ENCODE measurements at places on chromosomes 11 and 22.

DNA sequence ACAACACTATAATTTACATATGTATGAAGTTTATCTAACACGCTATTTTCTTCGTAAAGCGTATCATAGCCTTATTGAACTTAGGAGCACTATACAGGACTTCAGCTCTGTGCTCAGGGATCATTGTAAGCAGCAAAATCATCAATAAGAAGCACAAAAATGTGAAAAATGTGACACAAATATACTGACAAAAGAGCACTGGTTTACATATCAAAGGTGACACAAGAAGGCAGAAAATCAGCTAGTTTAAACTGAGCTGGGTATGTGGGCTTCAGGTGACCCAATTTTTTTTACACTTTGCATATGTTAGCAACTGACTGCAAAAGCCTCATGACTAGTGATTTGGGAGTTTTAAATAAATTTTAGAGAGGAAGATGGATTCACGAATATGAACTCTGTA lies 215.2 kb upstream of the CHORDC1 start:
- DNase-seq: no peak

DNA sequence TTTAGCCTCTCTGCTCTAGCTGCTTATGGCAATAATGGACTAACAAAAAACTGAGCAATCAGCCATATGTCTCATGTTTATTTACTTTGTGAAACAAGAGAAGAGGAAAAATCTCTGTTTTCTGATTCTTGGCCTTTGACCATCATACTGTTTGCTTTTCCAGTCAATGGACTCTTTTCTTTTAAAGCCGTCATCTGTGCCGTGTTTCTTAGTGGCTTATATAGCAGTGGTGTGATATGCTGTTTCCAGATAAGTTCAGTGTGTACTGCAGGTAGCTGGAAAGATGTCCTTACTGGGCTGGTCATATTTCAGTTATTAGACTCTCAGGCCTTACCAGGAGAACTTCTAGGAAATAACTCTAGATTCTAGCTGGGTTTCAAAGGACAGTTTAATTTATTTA lies 33.6 kb upstream of the TECTA start:
- no peak for DNase-seq

DNA sequence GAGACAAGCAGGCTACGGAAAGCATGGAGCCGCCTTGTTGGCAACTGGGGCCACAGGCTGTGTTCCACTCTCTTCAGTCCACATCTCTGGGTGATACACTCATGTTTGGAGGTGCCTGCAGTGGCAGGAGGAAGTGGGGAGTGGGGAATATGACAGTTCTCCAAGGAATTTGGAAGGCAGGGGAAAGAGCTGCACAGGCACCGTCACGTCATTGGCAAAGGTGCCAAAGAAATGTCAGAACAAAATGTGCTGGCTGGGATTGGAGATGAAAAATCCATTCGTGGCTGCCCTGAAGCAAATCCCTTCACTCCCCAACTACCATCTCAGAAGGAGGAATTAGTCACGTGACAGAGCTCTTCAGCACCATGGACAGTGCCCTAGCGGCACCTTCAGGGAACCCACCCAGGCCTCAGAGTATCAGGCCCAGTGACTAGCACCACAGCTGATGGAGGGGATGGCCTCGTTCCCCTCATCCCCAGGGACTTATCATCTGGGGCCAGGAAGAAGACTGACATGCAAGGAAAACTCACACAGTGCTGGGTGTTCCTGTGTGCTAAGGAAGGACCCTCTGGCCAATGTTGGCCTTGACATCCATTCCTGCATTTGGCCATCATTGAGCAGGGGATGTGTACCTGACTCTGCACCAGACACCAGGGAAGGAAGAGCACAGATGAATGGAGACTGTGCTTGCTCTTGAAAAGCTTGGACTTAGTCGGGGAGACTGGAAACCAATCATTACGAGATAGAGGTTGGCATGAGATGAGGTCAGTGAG lies 48.5 kb upstream of the PRDM11 start:
- DNase-seq: no peak

- DNase-seq: no peak
Measured at GRCh38 chr11:10414659-10415058, 40.4 kb upstream of the AMPD3 start.

DNA sequence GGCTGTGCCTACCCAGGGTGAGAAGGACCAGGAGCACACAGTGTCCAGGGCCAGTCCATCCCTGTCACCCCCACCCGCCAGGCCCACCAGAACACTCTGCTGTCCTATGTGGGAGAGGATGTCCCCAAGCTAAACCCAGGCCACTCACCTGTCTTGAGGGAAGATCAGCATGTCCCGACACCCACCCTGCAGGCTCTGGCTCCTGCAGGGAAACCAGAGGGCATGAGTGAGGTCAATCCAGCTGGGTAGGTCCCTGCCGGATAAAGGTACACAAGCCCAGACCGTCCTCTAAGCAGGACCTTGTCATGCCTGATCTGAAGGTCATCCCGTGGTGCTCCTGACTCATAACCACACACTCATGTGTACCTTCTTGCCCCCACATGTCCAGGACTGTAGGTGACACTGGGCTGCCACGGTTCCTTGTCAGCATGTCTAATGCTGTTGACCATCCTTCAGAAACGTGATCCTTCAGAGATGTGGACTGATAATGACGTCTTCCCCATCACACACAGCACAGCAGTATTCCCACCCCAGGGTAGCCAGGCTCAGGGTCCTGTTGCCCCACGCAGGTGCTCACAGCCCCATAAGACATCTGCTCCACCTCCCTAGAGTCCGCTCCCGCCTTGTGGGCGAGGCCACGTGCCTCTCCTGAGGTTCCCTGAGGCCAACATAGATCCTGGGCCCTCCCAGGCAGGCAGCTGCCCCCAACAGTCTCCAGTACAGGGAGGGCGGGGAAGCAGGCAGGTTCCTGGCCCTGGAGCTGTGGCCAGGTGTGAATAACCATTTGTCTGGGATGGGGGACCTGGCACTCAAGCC lies 6.1 kb downstream of the ARVCF start:
- DNase-seq: no peak

GRCh38 chr11:43994196-43994595 lies 51.8 kb downstream of the C11orf96 start:
- no peak for DNase-seq

DNA sequence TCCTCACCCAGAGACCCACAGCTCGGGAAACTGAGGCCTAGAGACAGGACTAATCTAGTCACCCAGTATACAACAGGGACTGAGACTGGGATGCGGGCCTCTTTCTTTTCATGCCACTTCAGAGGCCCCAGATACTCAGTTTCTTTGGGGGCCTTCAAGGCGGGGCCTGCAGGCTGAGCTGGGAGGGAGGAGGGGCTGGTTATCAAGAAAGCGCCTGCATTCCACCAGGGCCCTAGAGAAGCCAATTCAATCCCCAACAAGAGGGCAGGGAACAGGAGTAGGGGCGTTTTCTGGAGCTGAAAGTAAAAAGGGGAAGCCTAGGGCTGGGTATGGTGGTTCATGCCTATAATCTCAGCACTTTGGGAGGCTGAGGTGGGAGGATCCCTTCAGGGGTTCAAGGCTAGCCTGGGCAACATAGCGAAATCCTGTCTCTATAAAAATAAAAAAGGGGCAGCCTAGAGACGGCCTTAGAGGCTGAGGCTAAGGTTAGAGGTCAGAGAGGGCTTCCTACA lies 1.6 kb downstream of the ATG2A start:
- DNase-seq: no peak

DNA sequence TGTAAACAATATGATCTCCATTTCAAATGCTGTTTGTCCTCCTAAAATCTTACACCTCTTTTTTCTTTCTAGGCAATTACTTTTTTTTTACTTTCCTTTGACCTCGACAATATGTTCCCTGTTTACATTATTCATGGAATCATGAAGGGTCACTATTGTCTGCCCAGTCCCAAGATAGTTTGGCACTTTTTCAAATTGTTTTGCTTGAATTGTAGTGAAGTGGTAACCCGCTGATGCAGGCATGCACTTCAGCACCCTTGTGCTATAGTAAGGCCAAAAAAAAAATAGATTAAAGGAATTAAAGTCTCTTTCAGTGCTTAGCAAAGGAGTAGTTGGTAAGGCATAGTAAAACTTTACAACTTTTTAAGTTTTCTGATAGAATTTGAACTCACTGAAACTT lies 90.9 kb downstream of the PAX6 start:
- no peak for DNase-seq

DNA sequence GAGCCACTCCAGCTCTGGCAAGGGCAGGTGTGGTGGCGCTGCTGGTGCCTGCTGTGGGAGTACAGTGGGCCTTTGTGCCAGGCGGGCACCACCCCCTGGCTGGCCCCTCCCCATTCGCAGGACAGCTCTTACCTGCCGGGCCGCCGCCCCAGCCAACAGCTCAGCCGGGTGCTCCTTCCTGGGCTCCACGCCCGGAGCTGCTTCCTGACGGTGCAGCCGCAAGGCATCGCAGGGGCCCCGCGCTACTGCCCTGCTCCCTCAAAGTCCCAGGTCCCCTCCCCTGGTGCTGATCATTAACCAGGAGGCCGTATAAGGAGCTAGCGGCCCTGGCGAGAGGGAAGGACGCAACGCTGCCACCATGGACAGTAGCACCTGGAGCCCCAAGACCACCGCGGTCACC lies at the start of gene SLC5A1:
Gene SLC5A1 (plus strand): TSS at position 338 of the 400 bp plus-strand sequence. CDS start 21 bp downstream, at position 359.
- no peak for DNase-seq

- DNase-seq: no peak
Measured at GRCh38 chr22:29306835-29307595, 565 bp downstream of the GAS2L1 start.
